ENCODE measurements at places on chromosomes 1 and 21.
A peak's percentile ranks its signal among the peaks of the same experiment; 100 is the strongest.

DNA sequence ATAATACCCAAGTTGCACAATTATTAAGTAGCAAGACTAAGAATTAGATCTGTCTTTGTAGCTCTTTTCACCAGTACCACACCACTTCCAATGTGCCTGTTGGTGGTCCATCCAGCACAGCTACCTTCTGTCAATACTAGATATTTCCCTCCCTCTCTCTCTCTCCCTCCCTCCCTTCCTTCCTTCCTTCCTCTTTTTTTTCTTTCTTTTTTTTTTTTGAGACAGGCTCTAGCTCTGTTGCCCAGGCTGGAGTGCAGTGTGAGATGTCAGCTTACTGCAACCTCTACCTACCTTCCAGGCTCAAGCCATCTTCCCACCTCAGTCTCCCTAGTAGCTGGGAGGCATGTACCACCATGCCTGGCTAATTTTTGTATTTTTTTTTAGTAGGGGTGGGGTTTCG, 21.1 kb downstream of the KPNA6 start:
- no peak for DNase-seq

DNA sequence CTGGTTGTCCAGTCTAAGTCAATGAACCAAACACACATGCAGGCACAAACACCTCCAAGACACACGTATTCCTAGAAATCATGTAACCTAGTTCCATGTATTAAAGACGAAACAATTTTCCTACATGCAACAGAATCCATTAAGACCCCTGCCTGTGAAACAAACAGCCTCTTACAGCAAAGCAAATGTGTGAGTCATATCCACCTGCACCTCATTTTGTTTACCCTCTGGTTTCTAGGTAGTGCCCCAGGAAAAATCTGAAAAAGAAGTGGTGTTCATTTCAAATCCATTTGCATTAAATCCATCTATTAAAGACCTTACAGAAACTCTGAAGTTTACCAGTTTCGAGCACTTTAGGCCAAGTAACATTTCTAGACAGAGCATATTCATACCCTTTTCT, 74.1 kb downstream of the VCAM1 start:
- peak; percentile 21 for DNase-seq

GRCh38 chr1:5926686-5927435, 65.4 kb downstream of the NPHP4 start:
- DNase-seq = peak; percentile 41

- DNase-seq = no peak
Observed at GRCh38 chr1:156494309-156494895, 6.2 kb downstream of the MEF2D start.

GRCh38 chr1:170150016-170150415, 4.3 kb downstream of the NTMT2 start:
- DNase-seq = no peak

DNA sequence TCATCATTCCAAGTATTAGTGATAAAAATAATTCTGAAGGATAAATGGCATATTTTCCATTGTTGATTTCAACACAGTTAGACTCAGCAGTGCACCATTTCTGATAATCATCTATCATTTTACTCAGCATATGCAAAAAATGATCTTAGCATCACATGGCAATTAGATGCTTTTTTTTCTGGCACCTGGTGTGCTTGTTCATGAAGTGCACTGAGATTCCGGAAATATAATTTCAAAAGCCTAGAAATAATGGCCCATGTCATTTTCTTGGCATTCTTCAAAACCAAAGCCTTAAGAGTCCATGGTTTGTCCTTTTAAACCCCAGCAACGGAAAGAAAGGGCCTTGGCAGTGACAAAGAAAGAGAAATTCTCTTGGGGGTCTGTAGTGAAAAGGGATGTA, 278.8 kb downstream of the KIF26B start:
- DNase-seq = no peak

GRCh38 chr1:84959294-84959693, 37.6 kb downstream of the MCOLN2 start:
- DNase-seq = no peak

DNA sequence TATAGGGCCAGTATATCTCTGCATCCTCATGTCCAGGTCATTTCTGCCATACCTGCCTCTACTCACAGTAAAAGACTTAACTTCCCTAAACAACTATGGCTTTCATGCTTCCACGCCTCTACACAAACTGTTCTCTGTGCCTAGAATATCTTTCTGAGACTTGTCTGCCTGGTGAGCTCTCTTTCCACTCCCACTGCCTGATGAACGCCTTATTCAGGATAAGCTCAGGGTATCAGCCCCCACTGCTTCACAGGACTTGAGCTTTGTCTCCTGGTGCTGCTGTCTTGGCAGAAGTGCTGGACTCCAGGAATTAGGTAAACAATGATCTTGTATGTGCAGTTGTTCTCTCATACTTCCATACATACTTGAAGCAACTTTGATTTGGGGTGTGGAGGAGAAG, 4.8 kb upstream of the DDX20 start:
- no peak for DNase-seq

DNA sequence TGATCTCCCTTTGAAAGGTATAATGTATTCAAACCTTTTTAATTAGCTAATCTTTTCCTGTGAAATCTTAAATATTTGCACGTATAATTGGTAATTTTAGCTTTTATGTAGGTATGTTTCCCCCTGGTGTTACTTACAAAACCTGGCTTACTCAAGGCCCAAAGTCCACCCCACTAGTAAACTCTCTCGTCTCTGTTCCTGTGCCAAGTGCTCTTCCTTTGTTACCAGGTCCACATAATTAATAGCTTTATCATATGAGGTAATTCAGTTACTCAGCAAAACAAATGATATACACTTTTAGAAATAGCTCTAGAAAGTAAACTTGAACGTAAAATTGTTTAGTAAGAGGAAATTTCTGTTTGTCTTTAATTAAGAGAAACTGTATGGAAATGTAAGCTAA, 36.7 kb downstream of the NFIA start:
- no peak for DNase-seq

GRCh38 chr1:205244384-205244783, 16.6 kb downstream of the TMCC2 start:
- no peak for DNase-seq

- DNase-seq = no peak
Observed at GRCh38 chr1:182714546-182714945, 30.2 kb upstream of the RGS8 start.

GRCh38 chr1:82386365-82387011, 585.8 kb downstream of the ADGRL2 start:
- DNase-seq = no peak

Measured in NCI-H2171 treated with DMSO at 0.1 percent for 48 hours (cell line).